ENCODE measurements at places on chromosomes 7 and 10.

DNA sequence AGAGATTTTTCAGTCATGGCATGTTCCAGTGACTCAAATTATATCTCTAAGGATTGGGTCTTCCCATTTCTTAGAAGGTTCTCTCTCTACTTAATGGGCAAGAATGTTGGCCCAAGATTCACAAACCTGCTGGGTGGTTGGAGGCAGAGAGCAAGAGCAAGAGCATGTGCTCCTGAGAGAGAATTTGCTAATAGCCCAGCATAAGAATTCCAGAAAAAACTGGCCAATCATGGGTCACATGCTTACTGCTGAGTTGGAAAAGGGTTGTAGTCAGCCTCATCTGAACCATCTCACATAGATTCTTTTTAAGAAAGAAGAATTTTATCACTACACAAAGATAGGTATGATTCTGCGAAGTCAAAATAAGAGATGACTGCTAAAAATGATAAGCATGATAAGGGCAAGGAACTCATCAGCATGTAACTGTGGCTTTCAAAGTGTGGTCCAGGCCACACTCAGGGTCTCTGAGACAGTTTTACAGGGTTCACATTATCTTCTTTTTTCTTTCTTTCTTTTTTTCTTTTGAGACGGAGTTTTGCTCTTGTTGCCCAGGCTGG, 8.2 kb upstream of the VCL start:
- DNase-seq, result no peak

DNA sequence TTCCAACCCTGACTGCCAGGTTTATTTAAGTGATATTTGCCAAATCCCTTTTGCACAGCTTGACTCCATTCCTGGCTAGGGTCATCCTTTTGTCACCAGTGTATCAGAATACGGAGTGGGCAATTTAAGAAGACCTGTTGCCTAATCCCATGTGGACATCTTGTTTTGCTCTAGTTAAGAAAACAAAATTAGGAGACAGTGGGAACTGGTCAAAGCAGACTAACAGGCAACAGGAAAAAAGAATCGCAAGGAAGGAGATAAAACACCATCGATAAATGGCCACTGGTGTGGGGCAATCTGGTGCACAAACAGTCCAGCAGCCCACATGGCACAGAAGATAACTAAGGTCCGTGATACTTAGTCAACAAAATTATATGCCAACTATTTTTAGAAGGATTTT, 21.4 kb downstream of the KDM7A start:
- no peak for DNase-seq

DNA sequence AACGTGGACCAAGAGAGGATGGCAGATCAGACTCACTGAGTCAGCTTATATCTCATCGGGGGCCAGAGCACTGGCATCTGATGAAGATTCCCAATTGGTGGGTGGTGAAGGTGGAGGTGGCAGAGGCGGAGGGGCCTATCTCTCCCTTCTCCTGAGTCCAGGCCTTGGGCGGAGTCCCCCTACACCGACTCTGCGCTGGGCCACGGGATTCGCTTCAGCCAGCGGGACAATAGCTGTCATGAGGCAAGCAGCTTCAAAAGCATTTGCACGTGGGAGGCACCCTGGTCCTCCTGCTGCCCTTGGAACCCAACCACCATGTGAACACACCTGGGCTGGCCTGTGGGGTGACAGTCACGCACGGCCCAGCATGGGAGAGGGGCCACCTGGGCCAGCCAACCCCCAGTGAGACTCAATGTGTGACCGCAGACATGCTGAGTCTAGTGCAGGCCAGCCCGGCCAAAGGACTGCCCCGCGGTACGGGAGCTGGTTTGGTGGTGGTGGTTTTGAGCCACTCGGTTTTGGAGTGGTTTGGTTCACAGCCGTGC, 466.8 kb upstream of the FOXK1 start:
- no peak for DNase-seq

DNA sequence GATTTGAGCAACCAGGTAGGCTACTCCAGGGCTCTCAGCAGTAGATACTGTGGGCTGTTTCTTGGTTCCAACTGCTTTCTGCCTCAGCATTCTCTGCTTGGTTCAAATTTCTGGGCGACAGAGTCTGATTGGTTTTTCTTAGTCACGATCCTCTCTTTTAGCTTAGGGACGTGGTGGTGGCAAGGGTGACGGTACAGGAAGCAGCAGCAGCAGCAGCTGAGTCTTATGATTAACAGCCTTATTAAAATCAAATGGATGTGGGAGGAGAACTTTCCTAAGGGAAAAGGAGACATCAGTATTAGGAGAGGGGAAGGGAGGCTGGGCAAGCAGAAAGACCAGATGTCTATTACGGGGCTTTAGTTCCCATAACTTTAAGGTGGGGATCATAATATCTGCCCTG, 156.5 kb upstream of the PLPP4 start:
- no peak for DNase-seq

DNA sequence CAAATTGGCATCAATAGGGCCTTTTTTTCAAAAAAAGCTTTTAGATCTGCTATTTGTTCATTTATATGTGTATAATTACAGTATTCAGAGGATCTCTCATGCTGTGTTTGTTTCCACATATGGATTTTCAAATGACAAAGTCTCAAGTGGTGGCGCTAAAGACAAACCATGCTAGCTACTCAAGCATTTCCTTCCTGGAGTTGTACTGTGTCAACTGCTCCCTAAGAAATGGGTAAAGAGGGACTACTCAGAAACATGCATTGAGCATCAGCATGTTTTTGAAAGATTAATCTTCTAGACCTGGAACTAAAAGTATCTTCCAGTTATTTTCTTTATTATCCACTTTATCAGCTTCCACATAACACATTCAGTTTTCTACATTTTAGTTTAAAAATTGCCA, 12.7 kb downstream of the CNTNAP2 start:
- no peak for DNase-seq

DNA sequence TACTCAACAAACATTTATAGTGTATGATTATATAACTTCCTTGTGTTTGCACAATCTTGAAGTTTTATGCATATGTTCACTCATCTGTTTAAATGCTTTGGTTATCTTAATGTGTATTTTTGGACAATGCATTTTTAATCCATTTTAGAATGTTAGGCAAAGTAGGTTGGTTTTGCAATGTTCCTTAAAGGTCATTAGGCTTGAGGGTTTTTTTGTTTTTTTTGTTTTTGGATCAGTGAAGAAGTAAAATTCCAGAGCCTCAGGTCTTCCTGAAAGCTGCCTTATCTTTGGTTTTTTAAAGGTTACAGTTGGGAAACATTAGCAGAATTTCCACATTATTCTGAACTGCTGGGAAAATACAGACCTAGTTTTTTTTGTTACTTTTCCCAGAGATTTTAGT, 12.8 kb downstream of the MDFIC start:
- no peak for DNase-seq

DNA sequence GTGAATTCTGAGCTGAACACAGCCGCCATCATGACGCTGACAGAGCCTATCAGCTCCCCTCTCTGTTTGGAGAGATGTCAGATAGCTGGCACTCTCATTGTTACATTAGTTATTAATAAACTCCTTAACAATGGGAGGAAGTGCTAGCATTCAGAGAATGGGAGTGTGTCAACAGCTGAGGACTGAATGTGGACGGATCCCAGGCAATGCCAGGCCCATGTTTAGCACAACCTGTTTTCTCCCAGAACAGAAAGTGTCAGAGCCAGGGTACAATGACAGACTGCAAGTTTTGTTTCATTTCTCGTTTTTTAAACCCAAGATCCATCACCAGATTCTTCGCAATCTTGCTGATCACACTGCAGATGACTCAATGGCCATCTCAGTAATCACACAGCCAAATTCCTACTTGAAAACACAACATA, 99.6 kb downstream of the PRPF18 start:
- DNase-seq, result peak; percentile 13

DNA sequence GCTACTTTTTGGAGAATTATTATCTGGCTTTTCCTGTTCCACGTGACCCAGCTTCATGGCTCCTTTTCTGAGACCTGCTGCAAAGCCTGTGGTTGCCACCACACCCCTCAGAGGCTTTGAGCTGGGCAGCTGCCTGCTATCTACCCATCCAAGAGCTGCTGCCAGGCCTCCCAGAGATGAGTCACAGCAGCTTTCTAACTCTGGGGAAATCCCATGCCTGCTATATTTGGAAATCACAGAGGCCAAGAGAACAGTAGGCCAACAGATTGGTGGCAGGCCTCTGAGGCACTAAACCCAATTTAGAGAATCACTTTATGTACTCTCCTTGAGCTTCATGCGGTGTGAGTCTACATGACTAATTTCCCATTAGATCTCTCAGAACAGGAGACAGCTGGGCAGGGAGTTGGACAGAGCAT, 35.2 kb downstream of the SGCE start:
- peak; percentile 84 for DNase-seq

DNA sequence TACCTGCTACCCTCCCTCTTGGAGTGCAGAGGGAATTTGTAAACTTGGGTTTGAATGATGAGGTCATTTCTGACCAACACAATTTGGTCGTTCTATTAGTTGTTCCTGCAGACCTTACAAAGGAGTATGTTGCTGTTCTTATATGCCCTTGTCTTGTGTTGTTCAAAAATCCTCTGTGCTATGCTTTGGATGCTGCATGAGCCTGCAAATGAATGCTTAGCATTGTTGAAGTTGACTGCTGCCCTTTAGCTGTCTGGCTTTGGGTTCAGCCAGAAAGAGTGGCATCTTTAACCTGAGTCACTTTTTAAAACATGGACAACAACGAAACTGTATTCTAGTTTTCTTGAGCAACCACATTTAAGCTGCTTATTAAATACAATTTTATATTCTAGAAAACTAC, 80.3 kb downstream of the SND1 start:
- DNase-seq, result no peak

GRCh38 chr7:78301407-78301806, 502.8 kb downstream of the PHTF2 start:
- peak; percentile 94 for DNase-seq

GRCh38 chr7:139183878-139184338, 47.1 kb upstream of the UBN2 start:
- DNase-seq, result no peak

DNA sequence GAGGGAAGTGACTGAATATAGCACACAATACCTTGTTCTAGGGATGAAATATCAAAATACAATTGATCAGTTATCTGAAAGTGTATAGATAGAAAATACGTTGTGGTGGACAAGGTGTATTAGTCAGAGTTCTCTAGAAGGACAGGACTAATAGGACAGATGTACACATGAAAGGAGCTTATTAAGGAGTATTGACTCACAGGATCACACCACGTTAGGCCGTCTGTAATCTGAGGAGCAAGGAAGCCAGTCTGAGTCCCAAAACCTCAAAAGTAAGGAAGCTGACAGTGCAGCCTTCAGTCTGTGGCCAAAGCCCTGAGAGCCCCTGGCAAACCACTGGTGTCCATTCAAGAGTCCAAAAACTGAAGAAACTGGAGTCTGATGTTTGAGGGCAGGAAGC, 406.1 kb downstream of the MDFIC start:
- no peak for DNase-seq

GRCh38 chr7:158849442-158849767, 7.0 kb upstream of the DYNC2I1 start:
- no peak for DNase-seq
